GM12865 (cell line): ENCODE measurements at places on chromosomes 1 and 21.

DNA sequence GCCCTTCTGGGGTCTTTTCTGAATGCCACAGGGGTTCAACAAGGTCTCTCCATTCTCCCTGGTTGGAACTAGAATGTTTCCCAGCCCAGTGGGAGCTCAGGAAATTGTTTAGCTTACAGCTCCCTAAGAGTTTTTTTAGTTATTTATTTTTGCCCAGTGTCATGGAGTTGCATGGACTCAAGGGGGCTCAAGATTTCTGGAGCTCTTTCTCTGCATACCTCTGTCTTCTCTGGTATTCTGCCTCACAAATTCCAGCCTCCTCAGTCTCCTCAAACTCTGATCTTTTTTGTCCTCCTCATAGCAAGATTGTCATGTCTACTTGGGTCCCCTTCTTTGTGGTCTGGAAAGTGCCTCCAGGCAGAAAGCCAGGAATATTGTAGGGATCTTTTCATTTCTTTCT is 15.9 kb upstream of the PPP2R5A start:
- DNase-seq = no peak

DNA sequence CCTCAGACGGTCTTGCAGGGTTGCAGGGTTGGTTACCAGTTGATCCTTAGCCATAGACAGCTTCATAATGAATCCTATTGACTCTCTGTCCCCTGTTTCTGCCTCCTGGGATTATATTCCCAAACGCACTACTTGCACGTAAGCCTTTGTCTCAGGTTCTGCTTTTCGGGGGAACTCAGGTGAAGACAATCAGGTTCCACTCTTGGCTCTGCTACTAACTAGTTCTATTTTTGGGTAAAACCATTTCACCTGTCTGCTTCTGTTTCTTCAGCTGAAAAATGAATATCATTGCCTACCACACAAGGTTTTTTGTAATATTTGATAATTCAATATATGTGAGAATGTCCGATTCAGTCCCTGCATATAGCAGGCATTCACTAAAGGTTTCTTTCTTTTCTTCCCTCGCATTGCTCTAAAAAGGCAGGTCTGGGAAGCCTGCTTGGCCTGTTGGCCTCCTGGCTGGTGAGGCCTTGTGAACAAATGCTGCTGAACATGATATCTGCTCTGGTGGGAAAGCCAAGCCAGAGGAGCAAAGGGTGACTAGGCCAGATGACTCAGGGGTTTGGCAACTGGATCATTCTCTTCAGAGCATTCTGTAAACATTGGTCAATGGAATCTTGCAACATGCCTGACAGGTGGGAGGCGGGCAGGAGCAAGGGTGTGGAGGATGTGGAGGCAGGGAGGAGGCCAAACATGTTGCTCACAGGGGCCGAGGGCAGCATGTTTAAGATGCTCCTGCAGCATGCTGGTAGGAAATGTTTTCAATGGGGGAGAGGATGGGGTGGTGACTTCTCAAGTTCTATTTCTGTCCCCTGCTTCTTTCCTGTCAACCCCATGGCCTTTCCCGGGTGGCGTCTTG is 23.8 kb downstream of the IER5 start:
- DNase-seq = no peak

DNA sequence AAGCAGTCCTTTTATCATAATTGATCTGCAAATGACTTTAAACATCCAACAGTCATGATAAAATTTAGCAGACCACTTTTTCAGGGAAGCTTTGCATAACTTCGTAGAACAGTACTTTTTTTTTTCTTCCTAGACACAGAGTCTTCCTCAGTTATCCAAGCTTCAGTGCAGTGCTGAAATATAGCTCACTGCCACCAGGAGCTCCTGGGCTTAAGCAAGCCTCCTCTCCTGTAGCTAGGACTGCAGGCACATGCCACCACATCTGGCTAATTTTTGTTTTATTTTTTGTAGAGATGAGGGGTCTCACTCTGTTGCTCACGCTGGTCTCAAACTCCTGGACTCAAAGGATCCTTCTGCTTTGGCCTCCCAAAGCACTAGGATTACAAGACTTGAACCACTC is 3.8 kb downstream of the F13B start:
- no peak for DNase-seq

DNA sequence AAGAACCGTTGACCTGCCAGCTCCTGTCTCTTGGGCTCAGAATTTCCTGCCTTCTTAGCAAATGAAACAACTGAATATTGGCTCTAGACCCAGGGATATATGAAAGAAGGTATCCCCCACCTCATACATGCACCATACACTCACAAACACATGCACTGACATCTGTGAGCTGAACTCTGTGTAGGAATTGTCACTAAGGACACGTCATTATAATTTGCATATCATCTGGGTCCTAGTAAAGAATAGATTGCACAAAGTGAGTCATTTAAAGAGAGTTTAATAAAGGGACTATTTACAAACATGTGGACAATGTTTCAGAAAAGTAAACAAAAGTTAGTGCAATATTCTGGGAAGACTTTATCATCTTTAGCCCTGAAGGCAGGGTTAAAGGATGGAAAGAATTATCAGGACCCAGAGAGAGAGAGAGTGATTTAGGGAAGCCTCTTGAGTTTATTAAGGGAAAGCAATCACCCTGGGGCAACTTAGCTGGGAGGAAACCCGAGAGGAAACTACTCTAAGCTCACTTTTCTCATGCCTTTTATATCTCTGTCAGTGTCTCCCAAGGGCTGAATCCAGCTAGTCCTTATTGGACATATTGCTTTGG is 74.1 kb upstream of the PLA2G4A start:
- no peak for DNase-seq

GRCh38 chr1:244350027-244350426 is 101.7 kb downstream of the ADSS2 start:
- peak; percentile 84 for DNase-seq

GRCh38 chr1:197814306-197814705 is 39.0 kb upstream of the DENND1B start:
- no peak for DNase-seq

DNA sequence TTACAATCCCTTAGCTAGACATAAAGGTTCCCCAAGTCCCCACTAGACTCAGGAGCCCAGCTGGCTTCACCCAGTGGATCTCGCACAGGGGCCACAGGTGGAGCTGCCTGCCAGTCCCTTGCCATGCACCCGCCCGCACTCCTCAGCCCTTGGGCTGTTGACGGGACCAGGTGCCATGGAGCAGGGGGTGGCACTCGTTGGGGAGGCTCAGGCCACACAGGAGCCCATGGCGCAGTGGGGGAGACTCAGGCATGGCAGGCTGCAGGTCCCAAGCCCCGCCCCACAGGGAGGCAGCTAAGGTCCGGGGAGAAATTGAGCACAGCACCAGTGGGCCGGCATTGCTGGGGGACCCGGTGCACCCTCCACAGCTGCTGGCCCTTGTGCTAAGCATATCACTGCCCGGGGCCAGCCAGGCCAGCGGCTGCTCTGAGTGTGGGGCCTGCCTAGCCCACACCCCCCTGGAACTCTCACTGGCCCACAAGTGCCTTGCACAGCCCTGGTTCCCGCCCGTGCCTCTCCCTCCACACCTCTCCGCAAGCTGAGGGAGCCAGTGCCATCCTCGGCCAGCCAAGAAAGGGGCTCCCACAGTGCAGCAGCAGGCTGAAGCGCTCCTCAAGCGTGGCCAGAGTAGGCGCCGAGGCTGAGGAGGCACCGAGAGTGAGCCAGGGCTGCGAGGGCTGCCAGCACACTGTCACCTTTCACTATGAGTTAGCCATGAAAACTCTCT is 117.8 kb downstream of the LIPI start:
- DNase-seq = no peak

- peak; percentile 92 for DNase-seq
Observed at GRCh38 chr1:36400825-36401601, 3.3 kb upstream of the LSM10 start.

GRCh38 chr1:93614541-93614940 is 67.1 kb downstream of the BCAR3 start:
- DNase-seq = no peak

GRCh38 chr1:183414365-183414764 is 3.8 kb downstream of the NMNAT2 start:
- no peak for DNase-seq

- no peak for DNase-seq
Observed at GRCh38 chr1:95217371-95217770, 16.6 kb upstream of the RWDD3 start.

DNA sequence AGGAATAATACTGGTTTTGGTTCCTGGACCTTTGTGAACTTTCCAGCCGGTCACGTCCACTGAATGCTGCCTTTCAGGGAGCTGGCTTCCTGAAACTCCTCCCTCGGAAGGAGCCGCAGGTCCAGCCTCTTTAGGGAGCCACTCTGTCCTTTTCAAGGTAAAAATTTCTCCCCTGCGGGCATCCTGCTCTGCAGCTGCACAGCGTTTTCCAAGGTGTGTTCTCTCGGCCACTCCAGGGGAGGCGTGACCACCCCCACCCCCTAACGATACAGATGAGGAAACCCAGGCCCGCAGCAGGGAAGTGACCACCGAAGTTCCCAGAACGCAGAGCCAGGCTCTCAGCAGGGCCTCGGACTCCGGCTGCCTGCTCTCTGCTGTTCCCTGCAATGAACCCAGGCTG is 21.5 kb downstream of the PADI2 start:
- DNase-seq = no peak

DNA sequence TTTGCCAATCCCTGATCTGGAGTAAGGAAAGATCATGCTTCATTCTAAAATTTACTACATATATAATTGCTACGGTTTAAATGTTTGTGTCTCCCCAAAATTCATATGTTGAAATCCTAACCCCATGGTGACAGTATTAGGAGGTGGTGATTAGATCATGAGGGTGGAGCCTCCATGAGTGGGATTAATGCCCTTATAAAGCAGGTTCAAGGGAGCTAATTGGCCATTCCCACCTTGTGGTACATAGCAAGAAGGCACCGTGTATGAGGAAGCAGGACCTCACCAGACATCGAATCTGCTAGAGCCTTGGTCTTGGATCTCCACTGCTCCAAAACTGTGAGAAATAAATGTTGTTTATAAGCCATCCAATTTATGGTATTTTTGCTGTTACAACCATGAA is 55.5 kb downstream of the GADD45A start:
- no peak for DNase-seq

DNA sequence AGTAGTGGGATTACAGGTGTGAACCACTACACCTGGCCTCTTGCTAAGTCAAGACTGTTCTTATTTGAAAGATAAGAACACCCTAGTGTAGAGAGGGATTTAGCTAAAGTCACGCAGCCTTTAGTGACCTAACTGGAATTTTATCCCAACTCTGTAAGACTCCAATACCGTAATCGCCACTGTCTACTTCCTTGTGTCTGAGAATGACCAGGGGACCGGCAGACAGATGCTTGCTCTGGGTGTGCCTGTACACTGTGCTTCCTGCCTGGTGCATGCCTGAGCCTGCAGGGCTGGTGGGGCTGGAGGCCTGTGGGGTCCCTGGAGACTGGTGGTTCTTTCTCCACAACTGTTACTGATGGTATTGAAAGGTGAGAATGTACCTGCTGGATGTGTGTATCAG is 15.3 kb downstream of the MFSD2A start:
- DNase-seq = no peak

- peak; percentile 29 for DNase-seq
Observed at GRCh38 chr1:213256438-213257087, 205.5 kb downstream of the RPS6KC1 start.

GRCh38 chr1:81550753-81551152 is 250.0 kb upstream of the ADGRL2 start:
- DNase-seq = no peak

- DNase-seq = no peak
Observed at GRCh38 chr1:176884286-176884685, 280.2 kb downstream of the ASTN1 start.

GRCh38 chr21:42835211-42835610 is 44.1 kb downstream of the WDR4 start:
- no peak for DNase-seq

- DNase-seq = no peak
Observed at GRCh38 chr1:230713915-230714764, at the start of gene AGT. Gene AGT (minus strand): TSS chr1:230714122. CDS start chr1:230710823, 3,299 bp downstream.

- no peak for DNase-seq
Observed at GRCh38 chr1:207754974-207755700, 3.3 kb downstream of the CD46 start.

DNA sequence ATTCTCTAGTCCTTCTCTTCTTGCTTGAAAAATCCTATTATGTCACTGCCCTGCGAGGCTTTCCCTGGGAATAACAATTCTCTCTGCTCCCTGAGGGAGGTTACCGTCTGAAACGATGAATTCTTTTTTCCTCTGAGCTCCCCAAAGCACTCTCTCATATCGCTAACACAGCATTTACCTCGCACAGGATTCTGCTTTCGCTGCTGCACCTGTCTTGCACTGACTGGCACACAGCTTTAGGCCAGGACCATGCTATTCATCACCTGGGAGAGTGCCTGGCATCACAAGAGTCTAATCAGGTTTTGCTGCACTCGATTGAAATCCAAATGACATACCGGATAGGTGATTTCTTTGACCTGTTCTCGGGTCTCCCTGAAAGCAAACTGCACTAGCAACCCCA is 52.8 kb upstream of the GNG4 start:
- no peak for DNase-seq

GRCh38 chr1:232687728-232688127 is 57.8 kb upstream of the SIPA1L2 start:
- no peak for DNase-seq

DNA sequence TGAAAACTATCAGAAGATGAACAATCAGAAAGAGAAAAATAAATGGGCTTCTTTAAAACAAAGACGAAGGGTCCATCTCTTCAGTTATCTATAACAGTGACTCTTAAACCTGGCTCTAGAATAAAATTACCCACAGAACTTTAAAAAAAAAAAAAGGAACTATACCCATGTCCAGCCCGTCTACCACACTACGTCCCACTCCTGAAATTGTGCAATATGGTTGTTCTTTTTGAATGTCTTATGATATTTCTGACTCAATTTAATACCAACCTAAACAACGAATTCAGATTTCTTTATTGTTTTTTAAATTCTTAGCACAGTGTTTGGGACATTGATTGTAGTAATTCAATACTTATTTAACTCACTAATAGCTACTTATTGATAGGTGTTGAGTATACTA is 246.3 kb downstream of the DPYD start:
- DNase-seq = no peak

- no peak for DNase-seq
Observed at GRCh38 chr1:238384381-238384780, 493.7 kb upstream of the ZP4 start.
